CD4-positive, alpha-beta T cell treated with Interleukin-4 for 4 hours (primary cell): ENCODE measurements at places on chromosomes 16 and 17.

DNA sequence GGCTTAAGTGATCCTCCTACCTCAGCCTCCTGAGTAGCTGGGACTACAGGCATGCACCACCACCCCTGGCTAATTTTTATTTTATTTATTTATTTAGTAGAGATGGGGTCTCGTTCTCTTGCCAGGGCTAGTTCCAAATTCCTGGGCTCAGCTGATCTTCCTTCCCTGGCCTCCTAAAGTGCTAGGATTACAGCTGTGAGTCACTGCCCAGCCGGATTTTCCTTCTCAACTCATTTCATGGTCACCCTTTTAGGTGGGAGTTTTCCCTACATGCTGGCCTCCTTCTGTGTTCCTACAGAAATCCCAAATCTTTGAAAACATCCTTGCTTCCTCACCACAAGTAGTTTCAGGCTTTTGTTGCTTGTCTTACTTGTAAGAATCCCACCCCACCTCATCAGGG lies 102.1 kb upstream of the SIAH1 start:
- DNase-seq: no peak

- no peak for DNase-seq
Measured at GRCh38 chr16:71429581-71429980, 12.3 kb downstream of the TLE7 start.

DNA sequence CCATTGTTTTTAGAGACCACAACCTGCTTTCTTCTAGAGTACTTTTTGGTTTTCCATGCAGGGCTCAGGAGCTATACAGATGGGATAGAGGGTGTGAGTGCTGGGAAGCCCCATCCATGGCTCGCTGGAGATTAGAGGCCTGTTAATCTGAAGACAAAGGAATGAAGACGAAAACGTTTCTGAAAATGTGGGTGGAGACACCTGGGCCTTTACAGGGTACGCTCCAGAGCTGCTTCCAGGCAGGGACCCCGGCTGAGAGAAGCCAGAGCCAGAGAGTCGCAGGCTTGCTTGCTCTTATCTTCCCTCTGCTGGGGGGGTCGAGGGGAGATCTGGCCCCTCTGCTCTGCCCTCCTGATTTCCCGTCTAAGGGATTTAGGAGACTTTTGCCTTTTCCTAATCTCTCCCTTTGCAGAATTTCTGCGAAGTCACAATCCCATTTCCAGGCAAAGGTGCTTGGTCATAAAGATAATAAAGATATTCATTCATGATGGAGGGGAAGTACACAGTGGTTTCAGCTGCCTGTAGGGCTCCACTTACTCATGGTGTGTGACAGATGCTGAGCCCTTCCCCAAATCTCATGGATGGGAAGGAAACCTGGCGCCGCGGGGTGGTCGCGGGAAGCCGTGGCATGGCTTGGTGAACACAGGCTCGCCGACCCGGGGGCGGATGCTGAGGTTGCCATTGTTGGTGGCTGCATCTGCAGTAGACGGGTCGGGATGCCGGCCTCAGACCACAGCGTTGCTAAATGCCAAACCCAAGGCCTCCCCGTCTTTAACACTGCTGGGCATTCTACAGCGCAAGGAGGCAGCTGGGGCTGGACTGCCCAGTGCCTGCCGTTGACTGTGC lies 4.8 kb upstream of the SOCS3 start:
- DNase-seq: no peak

DNA sequence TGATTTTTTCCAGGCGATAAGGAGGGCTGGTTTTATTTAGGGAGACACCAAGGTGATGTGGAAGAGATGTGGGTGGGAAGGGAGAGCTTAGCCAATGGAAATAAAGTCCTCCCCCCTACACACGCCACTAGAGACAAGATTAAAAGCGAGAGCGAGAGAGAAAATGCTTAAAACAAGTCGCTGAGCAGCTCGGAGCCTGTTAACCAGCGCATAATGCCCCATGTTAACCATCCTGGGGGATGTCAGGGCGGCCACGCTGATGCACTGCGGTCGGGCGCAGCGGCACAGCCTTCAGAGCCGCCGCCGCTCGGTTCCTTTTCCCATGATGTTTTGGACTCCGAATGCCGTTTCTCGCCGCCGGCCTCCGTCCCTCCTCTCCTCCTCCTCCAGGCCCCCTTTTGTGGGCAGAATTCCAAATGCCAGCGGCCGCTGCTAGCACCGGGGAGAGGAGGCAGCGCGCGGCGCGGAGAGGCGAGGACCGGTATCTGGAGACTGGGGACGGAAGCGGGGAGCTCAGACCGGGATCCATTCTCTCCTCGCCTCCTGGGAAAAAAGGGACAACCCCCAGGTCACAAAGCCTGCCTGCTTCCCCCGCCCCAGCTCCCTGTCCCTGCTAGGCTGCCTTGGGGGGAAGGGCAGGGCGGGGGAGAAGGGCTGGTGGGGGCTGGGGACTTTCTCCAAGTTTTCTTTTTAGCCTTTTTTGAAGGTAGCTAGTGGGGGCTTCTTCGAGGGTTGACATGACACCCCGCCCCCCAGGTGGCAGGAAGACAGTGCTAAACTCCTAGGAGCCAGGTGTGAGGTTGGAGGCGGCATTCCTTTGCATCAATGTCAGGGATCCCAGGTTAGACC lies 98.1 kb upstream of the CCL2 start:
- no peak for DNase-seq

DNA sequence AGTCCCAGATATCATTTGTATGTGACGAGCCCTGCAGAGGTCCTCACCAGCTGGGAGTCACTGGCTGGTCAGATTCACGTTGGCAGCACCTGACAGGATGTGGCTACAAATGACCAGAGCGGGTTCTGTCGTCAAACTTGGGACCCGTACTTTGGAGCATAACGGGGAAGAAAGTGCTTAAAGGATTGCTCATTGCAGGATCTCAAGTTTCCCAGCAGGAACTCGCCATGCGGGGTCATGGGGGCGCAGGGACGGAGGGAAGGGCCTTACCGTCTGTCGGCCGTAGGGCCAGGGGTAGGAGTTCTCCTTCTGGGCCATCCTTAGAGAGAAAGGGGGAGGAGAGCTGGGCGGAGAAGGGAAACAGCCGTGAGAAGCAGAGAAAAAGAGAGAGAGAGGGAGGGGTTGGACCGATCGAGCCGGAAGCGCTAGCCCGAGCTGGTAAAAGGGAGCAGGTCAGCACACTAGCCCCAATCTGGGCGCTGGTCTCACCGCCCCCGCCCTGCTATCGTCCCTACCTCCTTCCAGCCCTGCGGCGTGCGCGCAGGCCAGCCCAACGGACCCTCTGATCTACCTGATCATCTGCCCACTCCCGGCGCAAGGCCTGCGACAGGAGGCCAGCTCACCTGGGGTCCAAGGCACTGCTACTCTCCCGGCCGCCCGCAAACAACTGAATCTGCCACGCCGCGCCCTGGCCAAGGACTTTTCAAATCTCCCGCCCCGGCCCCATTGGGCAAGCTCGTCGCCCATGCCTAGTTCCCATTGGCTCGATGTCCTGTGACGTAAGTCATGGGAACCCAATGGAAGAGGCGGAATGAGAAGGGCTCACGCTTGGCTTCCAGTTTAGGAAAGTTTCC lies at the start of gene AURKB:
Gene AURKB, minus strand, starts transcription at position 669 of the 854 bp plus-strand sequence. Its CDS starts 351 bp downstream, at position 318.
- DNase-seq: peak; percentile 95

DNA sequence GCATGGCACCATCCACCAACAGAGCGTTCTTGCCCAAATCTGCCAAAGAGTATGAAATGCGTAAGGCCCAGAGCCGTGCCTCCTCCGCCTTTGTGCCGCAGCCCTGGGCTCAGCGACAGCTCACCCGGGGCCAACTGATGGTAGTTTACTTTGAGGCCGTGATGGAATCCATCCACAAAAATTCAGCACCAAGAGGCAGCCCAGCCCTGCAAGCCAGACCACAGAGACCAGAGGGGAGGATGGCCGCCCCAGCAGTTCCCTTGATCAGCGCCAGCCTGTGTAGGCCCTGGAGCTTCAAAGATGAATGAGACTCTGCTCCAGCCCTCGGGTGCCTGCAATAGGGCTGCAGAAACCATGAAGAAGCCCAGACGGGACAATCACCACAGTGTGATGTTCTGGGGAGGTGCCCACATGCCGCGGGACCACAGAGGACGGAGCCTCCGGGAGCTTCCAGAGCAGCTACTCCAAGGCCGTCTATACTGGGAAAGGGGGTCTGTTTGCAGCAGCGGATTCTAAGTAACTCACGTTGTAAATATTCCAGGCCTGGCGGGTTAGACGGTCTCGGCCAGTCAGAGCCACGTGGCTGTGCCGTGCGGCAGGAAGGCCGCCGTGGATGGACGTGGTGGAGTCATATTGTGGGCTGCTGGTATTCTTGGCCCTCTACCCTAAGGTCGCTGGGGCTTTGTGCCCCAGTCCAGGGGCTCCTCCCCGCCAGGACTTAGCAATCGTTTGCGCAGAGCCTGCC lies 80.3 kb downstream of the RBFOX3 start:
- DNase-seq: no peak

GRCh38 chr17:45149669-45150664 lies 1.7 kb downstream of the HEXIM1 start:
- DNase-seq: peak; percentile 21

GRCh38 chr17:66443606-66444005 lies 141.2 kb downstream of the PRKCA start:
- DNase-seq: no peak

DNA sequence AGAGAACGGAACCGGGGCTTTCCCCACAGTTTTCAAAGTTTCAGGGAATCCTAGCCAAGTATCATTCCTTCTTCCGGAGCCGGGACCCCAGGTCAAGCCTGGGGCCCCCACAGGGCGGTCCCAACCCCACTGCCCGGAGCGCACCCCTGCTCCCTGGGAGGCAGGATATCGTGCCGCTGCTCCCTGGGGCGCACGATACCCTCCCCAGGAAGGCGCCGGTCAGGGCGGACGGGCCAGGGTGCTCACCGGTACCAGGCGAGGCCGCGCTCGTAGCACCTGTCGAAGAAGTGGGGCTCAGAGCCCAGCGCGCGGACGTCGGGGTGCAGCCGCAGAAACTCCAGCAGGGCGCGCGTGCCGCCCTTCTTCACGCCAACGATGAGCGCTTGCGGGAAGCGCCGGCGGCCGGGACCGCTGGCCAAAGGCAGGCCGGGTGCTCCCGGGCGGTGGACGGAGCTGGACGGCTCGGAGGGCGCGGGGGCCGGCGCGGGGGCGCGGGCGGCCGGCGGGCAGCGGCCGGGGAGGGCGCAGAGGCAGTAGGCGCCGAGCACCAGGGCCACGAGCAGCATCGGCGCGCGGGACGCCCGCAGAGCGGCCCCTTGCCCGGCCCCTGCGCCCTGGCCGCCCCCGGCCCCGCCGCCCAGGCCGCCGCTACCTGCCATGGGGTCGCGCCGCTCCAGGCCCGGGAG lies 407 bp downstream of the HS3ST6 start:
- DNase-seq: no peak

DNA sequence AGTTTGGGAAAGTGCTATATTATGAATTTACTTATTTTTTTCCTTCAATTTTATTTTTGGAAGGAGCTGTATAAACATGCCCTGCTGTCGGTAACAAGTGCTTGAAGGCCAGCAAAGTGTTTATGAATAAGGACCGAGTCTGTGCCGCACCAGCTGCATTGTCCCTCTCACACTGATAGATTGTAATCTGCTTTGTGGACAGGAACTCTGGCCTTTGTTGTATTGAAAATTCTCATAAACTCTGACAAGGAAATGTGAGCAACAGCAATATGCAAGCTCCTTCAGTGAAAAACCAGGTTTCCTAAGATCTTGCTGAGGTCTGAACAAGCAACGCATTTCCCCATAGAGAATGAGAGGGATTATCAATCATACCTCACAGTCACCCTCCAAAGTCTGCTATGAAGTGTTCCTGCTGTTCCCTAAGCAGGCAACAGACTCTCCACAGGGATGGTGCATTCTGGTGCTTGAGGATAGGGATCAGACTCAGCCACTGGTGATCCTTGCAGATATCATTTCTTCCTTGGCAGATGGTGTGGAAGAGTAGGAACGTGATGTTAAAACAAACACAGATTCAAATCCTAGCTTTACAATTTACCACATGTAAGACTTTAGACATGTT lies 109.6 kb downstream of the KCNJ2 start:
- no peak for DNase-seq

GRCh38 chr17:45070001-45070400 lies 8.9 kb downstream of the NMT1 start:
- DNase-seq: no peak

- DNase-seq: no peak
Measured at GRCh38 chr17:6046931-6047330, 23.2 kb upstream of the WSCD1 start.

GRCh38 chr17:41020336-41020735 lies 6.7 kb downstream of the KRTAP1-5 start:
- DNase-seq: no peak

GRCh38 chr16:80122115-80122514 lies 418.7 kb upstream of the DYNLRB2 start:
- no peak for DNase-seq

GRCh38 chr16:81715358-81716196 lies 63.5 kb upstream of the PLCG2 start:
- DNase-seq: peak; percentile 80

GRCh38 chr17:17892009-17892408 lies 55.2 kb upstream of the SREBF1 start:
- no peak for DNase-seq

DNA sequence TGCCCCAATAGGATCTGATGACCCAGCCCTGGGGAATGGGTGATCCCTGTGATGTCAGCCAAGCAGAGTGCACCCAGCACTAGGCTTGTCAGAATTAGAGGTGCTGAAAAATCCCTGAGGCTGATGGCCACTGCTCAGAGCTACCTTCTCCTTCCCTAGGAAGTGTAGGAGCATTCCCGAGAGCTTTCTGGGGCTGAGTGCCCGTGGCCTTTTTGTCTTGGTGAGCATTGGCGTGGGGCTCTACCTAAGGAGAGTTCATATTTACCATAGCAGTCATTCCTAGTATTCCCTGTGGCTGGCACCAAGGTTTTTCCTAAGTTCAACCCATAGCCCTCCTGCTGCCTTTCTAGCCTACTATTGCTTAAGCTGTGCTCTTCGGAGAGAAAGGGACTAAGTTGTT lies 22.6 kb upstream of the ARHGAP23 start:
- no peak for DNase-seq

GRCh38 chr17:45127207-45127547 lies 5.1 kb downstream of the PLCD3 start:
- DNase-seq: no peak

GRCh38 chr17:41785091-41785858 lies 1.2 kb downstream of the JUP start:
- DNase-seq: no peak

DNA sequence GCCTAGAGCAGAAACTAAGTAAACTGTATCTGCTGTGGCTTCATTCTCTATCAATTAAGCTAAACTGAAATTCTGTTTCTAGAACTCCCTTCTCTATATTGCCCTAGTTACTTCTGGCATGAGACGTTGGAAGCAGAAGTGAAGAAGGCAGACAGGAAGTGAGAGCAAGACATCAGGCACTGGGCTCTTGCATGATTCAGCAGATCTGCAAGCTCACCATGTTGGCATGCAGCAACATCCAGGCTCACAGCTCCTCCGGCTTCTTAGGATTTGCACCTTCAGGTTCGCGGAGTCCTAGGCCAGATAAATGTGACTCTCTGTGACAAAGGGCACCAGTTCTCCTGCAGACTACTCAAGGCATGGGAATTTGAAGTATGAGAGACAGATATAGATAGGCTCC lies 148.3 kb downstream of the CDH8 start:
- DNase-seq: no peak
